ENCODE measurements at places on chromosomes 5 and 9.

DNA sequence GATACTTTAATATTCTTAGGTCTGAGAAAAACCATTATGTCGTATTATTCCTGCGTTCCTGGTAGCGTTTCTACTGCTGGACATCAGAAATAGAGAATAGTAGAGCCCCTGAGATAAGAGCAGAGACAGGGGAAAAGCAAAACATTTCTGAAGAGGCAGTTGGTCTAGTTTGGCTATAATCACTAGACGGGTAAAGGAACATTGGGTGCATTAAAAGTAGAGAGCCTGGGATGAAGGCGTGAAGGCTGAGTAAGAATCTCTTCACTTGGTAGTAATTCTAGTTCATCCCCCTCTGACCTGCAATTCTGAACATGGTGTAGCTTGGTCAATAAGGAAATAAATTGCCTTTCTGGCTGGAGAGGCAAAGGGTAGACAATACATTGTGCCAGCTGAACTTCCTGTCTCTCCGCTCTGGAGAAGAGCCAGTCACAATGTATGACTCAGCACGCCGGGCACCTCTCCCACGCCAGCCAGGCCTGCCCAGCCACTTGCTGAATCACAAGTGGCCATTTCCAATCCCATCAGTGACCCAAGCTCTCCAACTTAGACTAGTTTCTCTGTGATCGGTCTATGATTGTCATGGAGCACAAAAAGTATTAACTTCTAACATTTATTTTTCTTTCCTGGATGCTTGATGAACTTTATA, 75.4 kb downstream of the STK32A start:
- DNase-seq = no peak

DNA sequence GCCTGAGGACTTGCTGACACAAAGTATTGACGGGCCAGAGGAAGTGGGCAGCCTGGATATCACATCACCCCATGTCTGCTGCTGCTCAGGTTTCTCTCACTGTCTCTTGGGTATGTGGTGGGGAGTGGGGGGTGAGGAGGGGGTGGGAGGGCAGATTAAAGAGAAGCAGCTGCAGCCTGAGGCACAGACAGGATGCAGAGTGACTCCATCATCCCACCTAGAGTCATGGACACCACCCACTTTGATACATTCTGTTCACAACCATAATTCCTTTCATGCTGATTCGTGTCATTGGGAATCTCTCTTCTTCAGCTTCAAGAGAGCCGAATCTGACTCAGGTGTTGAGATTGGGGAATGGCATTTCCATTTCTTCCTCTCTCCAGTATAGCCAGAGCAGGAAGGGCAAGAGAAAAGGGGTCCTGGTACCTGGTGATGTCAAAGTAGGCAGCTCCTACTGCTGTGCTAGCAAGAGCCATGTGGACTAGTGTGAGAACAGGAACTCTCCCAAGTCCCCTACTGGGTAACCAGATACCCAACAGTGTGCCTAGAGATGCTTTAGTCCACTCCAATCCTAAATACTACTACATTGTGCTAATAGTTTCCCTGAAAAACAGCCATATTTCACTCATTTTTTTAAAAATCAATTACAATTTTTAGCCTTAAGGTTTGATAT, 22.4 kb downstream of the GRAMD2B start:
- DNase-seq = no peak

DNA sequence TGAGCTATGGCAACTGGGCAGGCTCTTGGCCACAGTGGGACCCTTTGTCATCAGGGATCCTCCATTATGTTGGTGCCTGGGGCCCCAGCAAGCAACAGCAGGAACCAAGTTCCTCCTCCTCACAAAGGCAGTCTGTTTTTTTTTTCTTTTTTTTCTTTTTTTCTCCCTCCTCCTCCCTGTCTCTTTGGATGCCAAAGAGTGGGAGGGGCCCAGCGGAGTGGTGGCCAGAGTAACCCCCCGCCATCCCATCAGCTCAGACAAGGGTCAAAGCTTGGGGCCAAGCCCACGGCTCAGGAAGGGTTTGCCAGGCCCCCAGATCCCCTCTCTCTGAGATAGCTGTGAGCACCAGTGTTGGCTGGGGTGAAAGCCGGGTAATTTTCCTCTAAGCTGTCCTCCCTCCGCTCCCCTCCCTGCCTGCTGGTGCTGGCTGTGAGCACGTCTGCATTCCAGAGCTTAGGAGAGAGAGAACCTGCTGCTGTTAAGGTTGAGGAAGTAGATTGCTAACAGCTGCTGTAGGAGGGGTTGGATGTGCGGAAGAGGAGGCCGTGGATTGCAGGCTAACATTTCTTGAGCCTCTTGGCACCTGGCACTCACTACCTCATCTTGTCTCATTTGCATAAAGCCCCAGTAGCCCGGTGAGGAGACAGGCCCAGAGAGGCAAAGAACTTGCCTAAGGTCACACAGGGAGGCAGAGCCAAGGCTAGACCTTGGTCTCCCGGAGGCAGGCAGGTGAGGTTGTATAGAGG, 21.2 kb downstream of the GSN start:
- DNase-seq = no peak

DNA sequence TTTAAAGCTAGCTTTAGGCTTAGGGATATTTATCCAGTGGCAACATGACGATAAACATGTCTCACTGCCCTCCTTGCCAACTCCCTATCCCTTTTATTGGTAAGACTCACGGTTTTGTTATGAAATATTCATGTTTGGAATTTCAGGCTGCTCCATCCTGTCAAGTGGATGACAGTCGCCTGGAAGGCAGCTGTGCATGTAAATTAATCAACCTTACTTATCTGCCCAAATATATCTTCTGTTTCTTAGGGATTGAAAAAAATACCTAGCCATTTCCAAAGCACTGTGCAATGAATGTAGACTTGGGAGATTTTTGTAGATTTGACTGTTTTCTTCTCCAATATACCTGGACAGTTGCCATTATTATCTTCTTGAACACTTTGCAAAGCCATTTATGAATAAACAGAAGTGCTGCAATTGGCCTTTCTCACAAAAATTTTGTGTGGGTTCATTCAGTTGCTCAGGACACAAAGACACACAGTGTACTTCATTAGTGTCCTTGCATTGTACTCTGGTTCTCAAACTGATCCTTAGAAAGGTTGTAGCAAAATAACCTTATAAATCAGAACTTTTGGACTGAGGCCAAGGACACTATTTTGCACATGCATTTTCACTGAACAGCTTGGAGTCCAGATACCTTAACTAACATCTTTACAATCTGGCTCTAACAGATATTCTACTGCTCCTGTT, 889.4 kb upstream of the SEMA6A start:
- DNase-seq = no peak

- no peak for DNase-seq
Observed at GRCh38 chr5:80738466-80738865, 83.7 kb upstream of the DHFR start.

Data from effector CD4-positive, alpha-beta T cell (primary cell).